Epithelial cell of esophagus (primary cell): ENCODE measurements at places on chromosomes 16 and 17.
A peak's percentile ranks its signal among the peaks of the same experiment; 100 is the strongest.

- DNase-seq: peak; percentile 98
These were observed 217.8 kb upstream of the GSE1 start for GRCh38 chr16:85395207-85395912.

GRCh38 chr17:18933102-18934058 lies 18.6 kb upstream of the SLC5A10 start:
- no peak for DNase-seq

GRCh38 chr17:60231234-60231633 lies 81.5 kb downstream of the CA4 start:
- DNase-seq: peak; percentile 38

DNA sequence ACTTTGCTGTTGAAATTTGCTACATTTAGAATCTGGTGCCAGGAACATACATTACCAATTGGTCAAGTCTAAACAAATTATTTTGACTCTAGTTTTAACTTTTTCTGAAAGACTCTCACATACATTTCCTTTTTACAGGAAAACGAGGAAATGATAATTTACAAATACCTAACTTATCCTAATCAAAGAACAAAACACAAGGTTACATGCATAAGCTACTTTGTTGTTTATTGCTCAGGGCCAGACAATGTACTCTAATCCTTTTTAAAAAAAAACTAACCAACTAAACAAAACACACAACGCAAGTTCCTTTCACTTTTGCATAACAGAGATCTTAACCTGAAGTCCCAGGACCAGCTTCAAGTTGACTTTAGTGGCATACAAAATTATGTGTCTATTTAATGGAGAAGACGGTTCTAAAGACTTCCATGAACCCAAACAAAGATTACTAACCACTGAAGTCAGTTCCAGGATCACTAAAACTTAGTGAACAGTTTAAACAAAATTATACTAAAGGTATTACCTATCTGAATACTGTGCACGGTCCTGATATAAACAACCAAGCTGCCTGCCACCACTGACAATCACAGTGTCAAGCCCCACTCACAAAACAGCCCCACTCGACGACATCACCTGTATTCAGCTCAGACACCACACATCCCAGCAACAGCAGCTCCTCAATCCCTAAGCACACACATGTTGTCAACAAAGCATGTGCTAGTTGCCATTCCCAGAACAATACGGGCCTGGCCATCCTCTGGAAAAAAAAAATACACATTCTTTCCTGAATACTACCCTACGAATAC lies 1.9 kb downstream of the ZNF652 start:
- DNase-seq: no peak

DNA sequence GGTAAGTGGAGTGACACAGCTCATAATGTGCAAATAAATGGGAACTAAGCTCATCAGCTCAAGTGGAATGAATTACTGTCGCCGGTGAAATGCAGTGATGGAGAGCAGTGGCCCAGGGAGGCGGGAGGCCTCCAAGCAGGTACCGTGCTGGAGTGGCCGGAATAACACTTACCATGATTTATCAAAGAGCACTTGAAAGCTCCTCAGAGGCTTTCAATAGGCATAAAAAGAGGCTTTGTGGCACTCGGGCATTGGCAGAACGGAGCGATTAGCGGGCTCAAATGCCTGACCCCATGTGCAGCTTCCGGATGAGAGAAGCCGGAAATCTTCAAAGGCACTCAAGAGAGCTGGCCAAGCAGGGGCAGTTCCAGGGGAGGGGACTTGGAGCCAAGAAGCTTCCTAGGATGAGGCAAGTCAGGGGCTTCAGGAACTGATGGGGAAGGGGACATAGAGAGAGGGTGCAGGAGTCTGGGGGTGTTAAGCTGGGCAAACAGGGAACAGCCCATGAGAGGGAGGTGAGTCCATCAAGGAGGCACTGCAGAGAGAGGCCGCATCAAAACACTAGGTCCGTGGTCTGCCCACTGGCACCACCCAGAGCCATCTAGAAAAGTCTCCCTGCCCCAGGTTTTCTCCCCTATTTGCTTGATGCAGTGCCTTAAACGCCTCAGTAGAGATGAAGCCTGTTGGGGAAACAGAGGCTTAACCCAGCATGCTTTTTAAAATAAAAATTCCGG lies 144.0 kb upstream of the IRX6 start:
- no peak for DNase-seq

- DNase-seq: no peak
These were observed 56.3 kb downstream of the ARHGAP27 start for GRCh38 chr17:45376171-45377005.

DNA sequence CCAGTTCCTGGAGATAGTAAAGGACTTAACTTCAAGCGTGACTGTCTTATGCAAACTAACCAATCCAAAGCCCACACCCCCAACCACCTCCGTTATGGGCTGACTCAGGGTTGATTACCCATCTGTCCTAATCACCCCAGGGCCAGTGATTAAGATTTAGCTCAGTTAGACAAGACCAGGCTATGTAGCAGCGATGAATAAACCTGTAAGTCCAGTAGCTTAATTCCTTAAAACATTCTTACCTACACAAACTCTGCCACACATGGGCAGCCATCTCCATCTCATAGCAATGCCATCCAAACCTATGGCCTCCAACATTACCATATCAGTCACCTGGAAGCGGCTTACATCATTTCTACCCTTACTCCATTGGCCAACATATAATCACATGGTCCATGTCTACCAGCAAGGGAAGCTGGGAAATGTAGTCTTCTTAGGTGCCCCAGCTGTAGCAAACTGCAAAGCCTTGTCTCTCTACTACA lies 266.7 kb downstream of the SHISA9 start:
- peak; percentile 95 for DNase-seq

GRCh38 chr16:25014500-25015147 lies 545 bp downstream of the ARHGAP17 start:
- DNase-seq: peak; percentile 45

- peak; percentile 56 for DNase-seq
These were observed 101.1 kb downstream of the CMIP start for GRCh38 chr16:81545470-81546250.

GRCh38 chr16:88393034-88393433 lies 10.3 kb downstream of the ZNF469 start:
- DNase-seq: no peak

GRCh38 chr16:4987580-4988374 lies 29.6 kb downstream of the SEC14L5 start:
- DNase-seq: no peak

DNA sequence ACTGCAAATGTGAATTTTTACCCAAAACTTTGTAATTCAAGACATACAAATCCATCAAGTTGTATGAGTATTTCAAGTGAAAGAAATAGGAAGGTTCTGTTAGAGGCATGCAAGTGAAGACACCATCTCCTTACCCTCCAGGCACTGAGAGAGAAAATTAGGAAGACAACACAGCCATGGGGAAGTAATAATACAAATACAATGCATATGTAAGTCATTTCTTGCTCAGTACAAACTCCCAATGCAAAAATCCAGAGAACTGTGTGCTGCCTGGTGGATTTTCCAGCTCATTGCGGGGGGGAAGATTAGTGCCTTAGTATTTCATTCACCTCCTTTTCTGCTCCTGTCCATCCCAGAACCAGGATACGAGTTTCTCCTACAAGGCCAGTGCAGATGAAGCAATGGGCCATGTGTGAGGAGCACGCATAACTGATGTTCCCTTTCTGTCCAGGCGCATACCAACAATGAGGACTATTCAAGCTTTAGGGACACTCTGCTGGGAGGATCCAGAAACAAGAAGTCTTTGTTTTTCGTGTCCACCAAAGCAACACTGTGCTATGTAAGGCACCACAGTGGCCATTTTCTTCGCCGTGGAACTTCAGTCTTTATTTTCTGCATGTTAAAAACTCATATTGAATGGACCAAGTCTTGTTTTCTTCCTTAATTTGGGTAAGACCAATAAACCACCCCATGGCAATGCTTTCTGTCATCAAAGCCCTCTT lies 143.7 kb upstream of the RCVRN start:
- no peak for DNase-seq

DNA sequence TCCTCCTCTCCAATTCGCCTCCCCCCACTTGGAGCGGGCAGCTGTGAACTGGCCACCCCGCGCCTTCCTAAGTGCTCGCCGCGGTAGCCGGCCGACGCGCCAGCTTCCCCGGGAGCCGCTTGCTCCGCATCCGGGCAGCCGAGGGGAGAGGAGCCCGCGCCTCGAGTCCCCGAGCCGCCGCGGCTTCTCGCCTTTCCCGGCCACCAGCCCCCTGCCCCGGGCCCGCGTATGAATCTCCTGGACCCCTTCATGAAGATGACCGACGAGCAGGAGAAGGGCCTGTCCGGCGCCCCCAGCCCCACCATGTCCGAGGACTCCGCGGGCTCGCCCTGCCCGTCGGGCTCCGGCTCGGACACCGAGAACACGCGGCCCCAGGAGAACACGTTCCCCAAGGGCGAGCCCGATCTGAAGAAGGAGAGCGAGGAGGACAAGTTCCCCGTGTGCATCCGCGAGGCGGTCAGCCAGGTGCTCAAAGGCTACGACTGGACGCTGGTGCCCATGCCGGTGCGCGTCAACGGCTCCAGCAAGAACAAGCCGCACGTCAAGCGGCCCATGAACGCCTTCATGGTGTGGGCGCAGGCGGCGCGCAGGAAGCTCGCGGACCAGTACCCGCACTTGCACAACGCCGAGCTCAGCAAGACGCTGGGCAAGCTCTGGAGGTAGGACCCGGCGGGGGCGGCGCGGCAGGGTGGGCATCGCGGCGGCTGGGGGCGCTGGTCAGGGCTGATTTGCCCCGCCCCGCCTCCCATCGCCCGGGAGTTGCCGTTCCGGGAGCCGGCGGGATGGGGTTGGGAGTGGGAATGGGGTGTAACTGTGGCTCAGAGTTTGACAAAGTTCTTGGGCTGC lies 567 bp downstream of the SOX9 start:
- peak; percentile 68 for DNase-seq

- DNase-seq: no peak
These were observed 64.5 kb downstream of the BANP start for GRCh38 chr16:88015806-88016140.

DNA sequence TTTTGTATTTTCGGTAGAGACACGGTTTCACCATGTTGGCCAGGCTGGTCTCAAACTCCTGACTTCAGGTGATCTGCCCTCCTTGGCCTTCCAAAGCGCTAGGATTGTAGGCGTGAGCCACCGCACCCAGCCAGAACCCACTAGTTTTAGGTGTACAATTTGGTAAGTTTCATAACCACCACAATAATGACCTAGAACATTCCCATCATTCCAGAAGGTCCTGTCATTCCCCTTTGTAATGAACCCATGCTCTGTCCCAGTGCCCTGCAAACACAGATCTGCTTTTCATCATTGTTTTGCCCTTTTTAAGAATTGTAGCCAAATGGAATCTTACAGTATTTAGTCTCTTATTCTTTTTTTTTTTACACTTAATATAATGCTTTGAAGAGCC lies 35.6 kb upstream of the IRF8 start:
- DNase-seq: no peak

- no peak for DNase-seq
These were observed 16.3 kb downstream of the SCN4A start for GRCh38 chr17:63956296-63956920.

DNA sequence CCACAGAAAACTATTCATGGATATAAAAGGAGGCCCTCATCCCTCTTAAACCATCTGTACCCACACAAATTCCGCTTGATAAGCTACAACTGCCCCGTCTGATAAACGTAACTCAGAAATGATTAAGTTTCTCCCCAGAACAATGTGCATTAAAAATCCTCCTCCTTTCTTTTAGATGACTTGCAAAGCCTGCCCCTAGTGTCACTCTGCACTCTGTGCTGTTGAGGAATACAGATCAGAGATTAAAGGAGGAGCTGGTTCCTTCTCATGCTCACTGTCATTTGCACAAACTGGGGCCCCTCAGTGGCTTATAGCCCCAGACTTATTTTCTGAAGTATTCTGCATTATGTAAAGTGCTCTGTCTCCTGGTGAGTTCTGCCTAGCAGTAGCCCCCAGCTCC lies 33.3 kb downstream of the CDRT15 start:
- no peak for DNase-seq

DNA sequence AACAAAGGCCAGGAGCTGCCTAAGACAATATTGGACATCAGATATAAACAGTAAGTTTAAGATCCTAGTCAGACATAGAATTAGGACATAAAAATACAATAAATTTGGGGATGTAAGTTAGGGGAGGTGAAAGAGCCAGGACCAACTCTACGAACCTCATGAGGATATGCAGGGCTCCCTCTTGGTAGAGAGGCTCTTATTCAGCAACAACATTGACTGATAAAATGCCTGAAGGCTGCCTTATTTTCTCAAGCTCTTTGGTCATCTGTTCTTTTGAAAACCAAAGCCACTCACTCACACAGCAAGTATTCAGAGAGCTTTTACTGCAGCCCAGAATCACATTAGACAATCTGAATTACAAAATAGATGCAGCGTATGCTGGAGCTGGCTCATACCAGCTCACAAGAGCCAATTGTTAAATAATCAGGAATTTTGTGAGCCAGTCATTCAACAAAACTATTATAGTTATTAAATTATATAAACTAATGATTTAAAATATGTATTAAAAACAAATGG lies 108.6 kb upstream of the CLEC3A start:
- DNase-seq: no peak

DNA sequence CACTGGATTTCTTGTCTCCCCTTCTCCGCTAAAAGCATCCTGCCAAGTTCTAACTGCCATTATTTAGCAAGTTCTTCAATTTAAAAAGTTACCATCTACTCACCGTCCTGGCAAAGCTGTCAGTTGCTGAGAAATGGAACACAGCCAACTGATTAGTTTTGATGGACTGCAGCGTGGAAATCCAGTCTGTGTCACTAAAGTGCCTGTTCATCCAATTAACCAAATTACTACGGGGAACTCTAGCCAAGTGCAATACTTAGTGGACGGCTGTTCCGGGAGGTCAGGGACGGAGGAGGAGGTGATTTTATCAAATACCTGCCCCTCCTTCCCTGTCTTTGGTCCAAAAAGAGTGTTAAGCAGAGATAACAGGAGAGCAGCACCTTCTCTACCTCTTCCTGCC lies 260.7 kb downstream of the MAF start:
- no peak for DNase-seq

- DNase-seq: no peak
These were observed 9.3 kb downstream of the SLC46A1 start for GRCh38 chr17:28396635-28397239.

DNA sequence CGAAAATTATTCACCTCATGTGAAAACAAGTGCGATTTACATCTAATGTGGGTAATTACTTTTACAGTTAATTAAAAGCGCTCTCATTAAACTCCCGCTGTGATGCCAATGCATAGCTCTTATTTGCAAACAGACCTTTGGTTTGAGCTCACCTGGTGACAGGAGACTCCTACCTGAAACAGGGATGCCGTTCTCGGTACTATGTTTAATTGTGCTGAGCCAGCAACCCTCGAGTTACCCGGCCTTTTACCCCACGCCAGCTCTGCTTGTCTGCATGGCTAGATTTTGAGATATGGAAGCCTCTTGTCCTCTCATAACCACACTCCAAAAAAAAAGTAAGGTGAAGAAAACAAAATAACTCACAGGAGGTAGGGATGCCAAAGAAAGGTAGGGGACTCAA lies 690.4 kb upstream of the RBFOX1 start:
- DNase-seq: no peak
